ENCODE measurements at places on chromosomes 1 and 21.

GRCh38 chr21:25979845-25980616 lies 190.5 kb downstream of the APP start:
- DNase-seq = no peak

DNA sequence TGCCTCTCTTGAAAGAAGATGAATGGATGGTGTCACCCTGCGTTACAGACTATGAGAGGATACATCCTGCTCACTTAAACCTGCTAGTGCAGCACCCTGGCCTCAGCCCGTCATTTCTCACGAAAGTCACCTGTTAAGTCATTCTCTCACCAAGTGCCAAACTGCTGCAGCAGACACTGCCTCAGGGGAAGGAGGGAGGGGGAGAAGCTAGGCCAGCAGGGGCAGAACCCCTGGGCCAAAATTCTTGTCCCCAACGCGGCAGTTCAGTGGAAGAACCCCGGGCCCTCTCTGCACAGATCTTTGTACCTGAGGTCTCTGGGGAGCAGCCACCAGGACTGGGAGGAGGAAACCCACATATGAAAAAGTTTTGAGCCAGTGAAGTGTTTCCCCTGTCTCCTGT lies 37.6 kb downstream of the SYT6 start:
- DNase-seq = no peak

GRCh38 chr1:213492161-213493041 lies 441.4 kb downstream of the RPS6KC1 start:
- DNase-seq = no peak

DNA sequence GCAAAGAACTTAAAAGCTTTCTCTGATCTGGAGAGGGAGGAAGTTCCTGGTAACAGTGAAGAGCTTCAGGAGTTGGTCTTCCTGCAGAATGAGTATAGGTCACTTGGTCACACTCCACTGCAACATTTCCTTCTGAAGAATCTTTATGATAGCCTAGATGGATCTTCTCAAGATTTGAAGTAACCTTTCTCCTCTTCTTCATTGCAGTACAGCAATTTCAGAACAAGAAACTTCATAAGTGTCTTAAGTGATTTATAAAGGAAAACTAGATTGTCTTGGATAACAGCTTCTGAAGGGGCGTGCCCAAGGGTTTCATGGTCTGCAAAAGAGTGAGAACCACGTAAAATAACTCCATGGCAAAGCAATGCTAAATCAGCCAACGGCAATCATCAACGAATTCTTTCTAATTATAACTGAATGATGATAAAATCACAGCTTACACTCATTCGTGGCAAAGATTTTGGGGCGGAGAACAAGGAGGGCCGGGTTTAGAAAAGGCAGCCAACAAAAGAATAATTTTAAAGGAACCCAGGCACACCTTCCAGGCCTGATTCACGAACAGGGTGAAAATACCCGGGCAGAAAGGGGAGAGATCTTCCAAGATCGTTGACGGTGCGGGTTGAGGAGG lies 53.9 kb upstream of the ASPM start:
- no peak for DNase-seq

DNA sequence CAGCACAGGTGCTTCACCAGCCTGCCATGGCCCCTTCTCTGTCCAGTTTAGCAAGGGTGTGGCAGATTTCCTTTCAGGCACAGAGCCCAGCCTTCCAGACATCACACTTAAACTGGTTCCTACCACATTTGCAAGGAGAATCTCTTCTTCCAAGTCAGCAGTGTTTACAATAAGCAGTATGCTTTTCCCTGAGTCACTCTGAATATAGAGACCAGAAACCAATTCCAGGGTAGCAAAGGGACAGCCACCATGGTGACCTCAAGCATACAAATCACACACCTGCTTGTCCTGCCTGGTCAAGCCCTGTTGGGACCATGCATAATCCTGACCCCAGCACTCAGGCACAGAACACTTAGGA lies 8.7 kb upstream of the CBR3 start:
- no peak for DNase-seq

DNA sequence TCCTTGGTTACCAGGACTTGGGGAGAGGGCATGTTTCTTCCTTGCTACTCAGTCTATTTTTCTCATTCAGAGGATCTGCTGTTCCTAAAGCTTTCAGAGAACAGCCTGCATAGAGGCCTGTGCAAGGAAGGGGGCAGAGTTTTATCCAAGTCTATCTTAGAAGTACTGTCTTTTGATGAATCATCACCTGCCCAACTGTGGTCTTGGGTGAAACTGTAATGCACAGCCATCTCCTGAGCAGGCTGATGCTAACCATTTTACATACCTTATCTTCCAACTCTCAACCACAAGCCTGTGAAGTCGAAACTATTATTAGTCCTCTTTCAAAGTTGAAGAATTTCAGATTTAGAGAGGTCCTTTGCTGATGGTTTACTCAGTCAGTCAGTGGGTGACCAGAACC lies 368.0 kb downstream of the HHAT start:
- DNase-seq = no peak

GRCh38 chr1:47555841-47556560 lies 118.2 kb downstream of the FOXD2 start:
- no peak for DNase-seq

- DNase-seq = no peak
Observed at GRCh38 chr21:21713651-21714180, 715.5 kb downstream of the NCAM2 start.

- no peak for DNase-seq
Observed at GRCh38 chr1:36764798-36765197, 269.5 kb downstream of the GRIK3 start.

DNA sequence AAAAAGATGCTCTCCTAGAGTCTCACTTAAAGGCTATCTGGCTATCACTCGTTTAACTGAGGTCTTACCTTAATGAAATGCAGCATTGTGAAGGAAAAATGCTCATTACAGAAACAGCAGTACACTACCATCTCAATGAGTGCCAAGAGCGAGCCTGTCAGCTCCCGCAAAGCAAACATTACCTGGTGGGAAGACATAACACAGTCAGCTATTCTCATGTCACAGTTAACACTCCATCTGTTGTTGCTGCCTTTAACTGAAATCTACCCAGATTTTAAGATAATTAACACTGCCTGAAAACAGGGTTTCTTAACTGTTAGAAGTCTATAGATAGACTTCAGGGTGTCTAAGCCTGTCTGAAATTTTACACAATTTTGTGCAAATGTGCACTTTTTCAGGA lies 39.1 kb downstream of the PCSK9 start:
- no peak for DNase-seq

- DNase-seq = no peak
Observed at GRCh38 chr1:54307305-54307704, 98.9 kb downstream of the SSBP3 start.

- DNase-seq = no peak
Observed at GRCh38 chr1:182699393-182700350, 15.3 kb upstream of the RGS8 start.

- DNase-seq = no peak
Observed at GRCh38 chr21:31473685-31474345, 129.8 kb upstream of the TIAM1 start.

DNA sequence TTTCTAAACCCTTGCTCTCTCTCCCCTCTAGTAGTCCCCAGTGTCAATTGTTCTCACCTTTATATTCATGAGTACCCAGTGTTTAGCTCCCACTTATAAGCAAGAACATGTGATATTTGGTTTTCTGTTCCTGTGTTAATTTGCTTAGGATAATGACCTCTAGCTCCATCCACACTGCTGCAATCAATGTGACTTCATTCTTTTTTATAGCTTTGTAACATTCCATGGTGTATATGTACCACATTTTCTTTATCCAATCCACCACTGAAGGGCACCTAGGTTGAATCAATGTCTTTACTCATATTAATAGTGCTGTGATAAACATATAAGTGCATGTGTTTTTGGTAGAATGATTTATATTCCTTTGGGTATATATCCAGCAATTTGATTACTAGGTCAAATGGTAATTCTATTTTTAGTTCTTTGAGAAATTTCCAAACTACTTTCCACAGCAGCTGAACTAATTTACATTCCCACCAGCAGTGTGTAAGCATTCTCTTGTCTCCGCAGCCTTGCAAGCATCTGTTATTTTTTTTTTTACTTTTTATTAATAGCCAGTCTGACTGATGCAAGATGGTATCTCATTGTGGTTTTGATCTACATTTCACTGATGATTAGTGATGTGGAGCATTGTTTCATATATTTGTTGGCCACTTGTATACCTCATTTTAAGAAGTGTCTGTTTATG lies 277.8 kb downstream of the LTN1 start:
- DNase-seq = no peak

GRCh38 chr1:35745124-35745730 lies 24.6 kb downstream of the CLSPN start:
- no peak for DNase-seq

DNA sequence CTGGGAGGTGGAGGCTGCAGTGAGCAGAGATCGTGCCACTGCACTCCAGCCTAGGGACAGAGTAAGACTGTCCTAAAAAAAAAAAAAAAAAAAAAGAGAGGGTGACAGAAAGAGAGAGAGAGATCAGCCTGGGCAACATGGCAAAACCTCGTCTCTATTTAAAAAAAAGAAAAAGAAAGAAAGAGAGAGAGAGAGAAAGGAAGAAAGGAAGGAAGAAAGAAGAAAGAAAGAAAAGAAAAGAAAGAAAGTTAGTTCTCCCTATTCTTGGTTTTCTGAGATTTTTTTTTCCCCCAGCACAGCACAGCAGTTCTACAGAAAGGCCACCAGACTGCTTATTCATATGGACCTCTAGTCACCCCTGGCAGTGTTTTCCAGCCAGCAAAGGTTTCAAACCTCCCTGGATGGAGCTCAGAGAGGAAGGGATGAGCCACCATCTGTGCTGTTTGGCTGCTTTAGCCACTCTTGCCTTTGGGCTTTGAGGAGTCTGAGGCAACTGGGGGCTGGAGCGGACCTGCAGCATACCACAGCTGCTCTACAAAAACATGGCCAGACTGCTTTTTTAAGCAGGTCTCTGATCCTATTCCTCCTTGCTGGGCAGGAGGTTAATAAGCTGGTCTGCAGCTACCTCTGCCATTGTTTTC lies 10.6 kb downstream of the S100A6 start:
- no peak for DNase-seq

DNA sequence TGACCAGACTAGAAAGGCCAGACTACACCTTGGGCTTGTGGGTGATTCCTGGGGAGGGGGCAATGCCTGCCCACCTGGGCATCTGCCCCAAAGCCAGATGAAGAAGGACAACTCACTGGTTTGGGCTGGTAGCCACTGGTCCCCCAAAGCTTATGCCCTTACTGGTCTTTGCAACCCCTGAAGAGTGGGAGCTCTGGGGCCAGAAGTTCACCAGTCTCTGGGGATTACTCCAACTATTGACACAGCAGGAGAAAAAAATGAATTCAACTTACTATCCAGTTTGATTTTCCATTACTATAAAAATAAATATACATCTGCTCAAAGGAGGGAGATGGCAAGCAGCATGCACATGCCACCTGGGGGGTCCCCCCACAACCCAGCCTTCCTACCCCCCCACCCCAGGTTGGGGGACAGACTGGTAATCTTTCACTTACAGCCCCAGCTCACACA lies 2.6 kb downstream of the AHDC1 start:
- DNase-seq = no peak

DNA sequence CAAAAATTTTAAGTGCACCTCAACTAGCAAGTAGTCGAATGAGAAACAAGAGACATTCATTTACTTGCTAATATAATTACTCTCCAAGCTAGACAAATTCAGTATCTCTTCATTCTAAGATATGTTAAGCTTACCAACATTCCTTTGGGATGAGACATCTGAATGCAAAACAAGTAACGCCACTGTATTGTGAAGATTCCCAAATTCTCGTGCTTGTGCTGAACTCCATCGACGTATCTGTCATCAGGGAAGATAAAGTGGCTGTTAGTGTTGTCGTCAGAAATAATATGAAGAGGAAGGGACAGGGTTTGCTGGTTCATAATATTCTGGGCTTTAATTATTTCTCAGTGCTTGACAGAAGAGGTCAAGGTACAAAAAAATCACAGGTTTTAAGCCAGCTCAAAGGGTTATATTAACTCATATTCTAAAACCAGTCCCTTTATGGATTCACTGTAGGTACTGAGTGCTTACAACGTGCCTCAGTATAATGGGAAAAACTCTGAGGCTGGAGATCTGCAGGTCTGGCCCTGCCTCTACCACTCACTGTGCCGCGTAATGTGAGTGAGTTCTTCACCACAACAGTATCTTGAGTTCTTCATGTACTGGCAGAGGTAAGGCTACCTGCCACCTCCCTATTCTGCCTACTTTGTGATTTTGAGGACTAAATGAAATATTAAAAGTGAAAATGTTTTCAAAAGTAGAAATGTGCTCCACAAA lies 42.0 kb downstream of the PCSK9 start:
- DNase-seq = no peak

- no peak for DNase-seq
Observed at GRCh38 chr1:116586741-116587143, 15.9 kb upstream of the CD58 start.

DNA sequence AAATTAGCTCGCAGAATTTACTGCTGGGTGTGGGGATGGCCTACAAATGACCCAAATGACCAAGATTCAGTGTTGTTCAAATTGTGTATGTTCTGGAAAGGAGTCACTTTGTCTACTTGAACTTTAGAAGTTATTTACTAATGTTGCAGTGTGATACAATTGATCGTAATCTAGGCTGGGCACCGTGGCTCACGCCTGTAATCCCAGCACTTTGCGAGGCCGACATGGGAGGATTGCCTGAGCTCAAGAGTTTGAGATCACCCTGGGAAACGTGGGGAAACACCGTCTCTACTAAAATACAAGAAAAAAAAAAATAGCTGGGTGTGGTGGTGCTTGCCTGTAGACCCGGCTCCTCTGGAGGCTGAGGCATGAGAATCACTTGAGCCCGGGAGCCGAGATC lies 57.6 kb upstream of the TMPRSS2 start:
- no peak for DNase-seq

- DNase-seq = peak; percentile 43
Observed at GRCh38 chr1:77513839-77514763, 168.4 kb downstream of the ZZZ3 start.

DNA sequence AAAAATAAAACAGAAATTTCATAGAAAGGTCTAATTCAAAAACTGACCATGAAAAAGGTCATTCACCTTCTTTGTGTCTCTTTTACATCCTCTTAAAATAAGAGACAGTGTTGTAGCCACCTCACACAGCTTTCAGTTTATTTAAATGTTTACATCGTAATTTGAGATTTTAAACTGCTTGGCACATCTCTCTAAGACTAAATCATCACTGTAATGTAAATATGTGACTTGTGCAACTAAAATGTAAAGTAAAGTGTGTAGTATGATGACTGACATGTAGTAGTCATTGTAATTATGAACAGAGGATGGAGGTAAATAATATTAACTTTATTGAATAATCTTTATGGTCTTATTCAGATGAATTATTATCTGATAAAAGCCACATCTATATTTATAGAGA lies 283.9 kb downstream of the KCNT2 start:
- DNase-seq = no peak

- no peak for DNase-seq
Observed at GRCh38 chr1:158730453-158730852, 9.9 kb upstream of the OR6K3 start.

- no peak for DNase-seq
Observed at GRCh38 chr1:1203561-1204424, 2.6 kb downstream of the TNFRSF18 start.

DNA sequence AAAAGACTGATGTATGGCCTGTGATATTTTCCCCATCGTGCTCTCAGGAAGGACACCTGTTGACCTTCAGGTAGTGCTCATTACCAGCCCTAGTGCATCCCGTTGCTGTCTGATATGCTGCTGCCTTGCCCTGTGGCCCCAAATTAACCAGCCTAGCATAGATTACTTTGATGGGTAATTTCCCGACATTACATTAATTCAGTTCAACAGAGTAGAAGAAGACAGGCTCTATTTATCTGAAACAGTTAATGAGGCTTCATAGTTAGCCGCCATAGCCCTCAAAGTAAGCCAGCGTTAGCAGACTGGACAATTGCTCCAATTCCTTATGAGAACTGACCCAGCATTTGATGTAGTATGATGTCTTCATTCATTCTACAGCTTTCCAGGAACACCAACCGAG lies 257.6 kb downstream of the OLFM3 start:
- no peak for DNase-seq

Data from C1 segment of cervical spinal cord (tissue), 14 donors.